Spinal cord (tissue), 10 donors: ENCODE measurements at places on chromosomes 7 and 10. TPM values are rescaled to one million over a fixed set of nuclear protein-coding genes. Genes with fewer than 3 reads are reported as not detected.

The OR2A7 gene
- 1.5 TPM for total RNA-seq

GRCh38 chr10:132065491-132066105 is at the start of gene JAKMIP3:
Gene JAKMIP3 (plus strand): TSS chr10:132065946. CDS start chr10:132104809, 38,863 bp downstream.
- DNase-seq: peak; percentile 84

- no peak for DNase-seq
Measured at GRCh38 chr10:78614267-78614666, 454.5 kb upstream of the ZMIZ1 start.

DNA sequence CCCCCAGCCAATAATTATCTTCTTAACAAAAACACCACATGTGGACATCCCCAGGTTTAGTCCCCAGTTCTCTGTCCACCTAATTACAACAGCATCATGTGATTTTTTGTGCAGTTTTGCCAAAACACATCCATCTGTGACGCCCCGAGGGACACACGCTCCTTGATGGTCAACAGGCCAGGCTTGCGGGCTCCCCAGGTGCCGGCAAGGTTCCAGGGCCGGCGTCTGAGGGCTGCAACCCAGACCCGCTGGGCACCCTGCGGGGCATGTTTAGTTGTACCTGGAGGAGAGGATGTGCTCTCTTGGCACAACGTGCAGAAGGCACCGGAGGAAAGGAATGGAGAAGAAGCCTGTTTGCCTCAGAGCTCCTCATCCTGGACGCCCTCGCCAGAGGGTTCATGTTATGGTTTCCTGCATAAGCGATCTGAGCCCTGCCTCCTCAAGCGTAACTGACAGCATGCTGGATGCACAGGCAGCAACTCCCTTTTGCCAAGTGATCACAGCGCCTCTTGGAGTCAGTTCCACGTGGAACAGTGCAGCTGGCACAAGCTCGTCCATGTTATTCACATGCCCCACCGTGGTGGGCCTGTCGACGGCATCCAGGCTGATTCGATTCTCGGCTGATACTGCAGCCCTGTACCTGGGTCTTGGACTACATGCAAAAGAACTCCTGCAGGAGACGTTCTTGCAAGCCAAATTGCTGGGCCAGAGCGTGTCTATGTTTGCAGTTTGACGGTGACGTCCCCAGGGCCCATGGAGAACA is 41.6 kb downstream of the JAKMIP3 start:
- DNase-seq: no peak

DNA sequence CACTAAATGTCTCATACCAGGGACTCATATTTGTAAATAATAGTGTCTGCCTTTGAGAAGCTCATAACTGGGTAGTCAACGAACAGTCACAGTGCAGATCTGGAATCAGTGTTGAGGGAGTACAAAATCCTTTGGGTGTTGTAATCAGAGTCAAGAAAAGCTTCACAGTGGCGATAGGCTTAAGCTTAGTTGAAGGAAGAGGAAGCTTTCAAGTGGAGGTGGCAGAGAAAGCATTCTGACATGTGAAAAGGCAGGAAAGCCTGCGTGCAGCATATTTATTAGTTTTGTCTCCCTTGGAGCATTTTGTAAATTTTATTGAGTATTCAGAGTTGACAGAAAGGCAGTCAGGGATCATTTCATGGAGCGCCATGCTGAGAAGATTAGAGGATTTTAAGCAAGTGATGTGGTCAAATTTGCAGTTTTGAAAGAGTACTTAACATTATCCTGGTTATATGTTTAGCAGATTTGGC is 104.9 kb downstream of the ADK start:
- DNase-seq: no peak
